ENCODE measurements at places on chromosomes 4 and X.

DNA sequence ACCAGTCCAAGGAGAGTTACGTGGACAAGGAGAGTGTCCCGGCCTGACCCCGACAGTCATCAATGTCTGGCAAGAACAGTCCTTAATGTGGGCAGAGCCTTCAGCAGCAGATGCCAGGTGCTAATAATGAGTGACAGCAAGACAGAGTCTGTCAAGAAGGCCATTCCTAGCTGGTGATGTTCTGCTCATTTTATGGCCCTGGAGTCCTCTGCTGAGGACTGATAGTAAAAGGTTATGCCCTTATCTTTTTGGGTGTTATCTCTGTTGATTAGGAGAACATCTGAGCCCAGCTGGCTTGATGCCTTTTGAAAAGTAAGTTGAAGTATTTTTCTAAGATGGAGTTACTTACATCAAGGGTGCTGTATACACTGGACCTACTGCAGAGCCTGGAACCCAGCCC, 67.3 kb downstream of the SLC34A2 start:
- DNase-seq = no peak

GRCh38 chr4:102543030-102543928, 42.1 kb downstream of the NFKB1 start:
- no peak for DNase-seq

DNA sequence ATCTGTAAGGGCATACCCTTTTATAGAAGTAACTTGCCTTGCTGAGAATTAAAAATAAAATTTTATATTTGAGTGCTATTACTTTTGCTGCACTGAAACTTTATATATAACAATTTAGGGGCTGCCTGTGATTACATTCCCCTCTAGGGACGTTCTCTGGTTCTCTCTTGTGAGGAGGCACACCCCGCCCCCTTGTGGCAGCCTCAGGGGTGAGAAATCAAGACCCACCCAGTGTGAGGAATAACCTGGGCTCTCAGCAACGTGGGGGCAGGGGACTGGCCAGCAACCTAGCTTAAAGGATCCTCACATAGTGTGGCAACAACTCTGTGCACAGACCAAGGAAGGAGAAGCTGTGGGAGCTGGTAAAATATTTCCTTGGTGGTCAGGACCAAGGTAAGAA, 43.7 kb downstream of the MAGEA9 start:
- peak; percentile 46 for DNase-seq

GRCh38 chr4:52868133-52868532, 6.0 kb downstream of the RASL11B start:
- no peak for DNase-seq

- no peak for DNase-seq
Measured at GRCh38 chr4:40046311-40046980, 10.2 kb upstream of the N4BP2 start.

GRCh38 chr4:113591982-113592381, 169.6 kb downstream of the CAMK2D start:
- DNase-seq = no peak
